GM13976 (cell line): ENCODE measurements at places on chromosomes 7 and 10.

- DNase-seq, result no peak
Measured at GRCh38 chr7:141410353-141411000, 140.7 kb upstream of the AGK start.

- DNase-seq, result no peak
Measured at GRCh38 chr10:11798845-11799735, 24.1 kb upstream of the PROSER2 start.

- no peak for DNase-seq
Measured at GRCh38 chr10:77037735-77038403, 599.7 kb downstream of the KCNMA1 start.

DNA sequence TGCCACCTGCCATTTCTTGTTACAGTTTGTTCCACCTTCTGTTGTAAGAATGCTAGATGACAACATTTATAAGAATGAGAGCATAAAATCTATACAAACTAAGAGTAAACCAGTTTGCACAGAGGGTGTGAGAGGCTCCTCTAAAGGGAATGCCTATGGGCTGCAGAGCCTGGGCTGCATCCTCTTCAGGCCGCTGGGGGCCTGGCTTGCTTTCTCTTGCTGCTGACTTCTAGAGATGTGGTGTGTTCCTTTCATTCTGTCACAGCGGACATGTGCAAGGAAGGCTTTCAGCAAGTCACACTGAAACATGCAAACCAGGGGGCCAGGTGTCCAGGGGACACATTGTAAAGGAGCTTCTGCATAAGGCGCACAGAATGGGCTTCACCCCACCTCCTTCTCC lies 7.1 kb upstream of the ATP6V1F start:
- no peak for DNase-seq

- no peak for DNase-seq
Measured at GRCh38 chr7:151940048-151940811, 16.0 kb upstream of the GALNTL5 start.

DNA sequence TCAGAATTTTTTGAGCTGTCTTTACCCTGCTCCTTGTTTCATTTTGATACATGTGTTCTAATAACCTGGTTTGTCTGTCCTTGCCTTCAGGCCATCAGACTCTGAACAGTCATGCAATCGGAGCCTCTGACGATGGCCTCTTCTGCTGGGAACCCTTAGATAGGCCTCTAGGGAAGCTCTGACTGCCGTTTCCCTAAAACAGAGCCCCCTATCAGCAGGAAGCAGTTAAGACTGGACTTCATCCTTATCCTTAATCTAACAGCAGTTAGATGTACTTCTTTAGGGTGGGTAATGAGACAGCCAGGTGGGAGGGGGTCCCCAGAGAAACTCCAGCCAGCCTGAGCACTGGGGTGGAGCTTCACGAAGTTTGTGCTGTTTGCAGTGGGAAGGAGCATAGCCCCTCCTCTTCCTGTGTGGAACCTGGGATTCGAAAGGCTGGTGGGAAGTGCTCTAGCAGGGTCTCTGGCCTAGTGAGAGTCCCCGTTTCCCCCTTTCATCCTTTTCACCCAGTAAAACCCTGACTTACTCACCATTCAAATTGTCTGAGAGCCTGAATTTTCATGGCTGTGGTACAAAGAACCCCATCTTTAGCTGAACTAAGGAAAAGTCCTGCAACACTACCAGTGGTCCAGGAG lies 28.4 kb upstream of the SORCS3 start:
- no peak for DNase-seq
